ENCODE measurements at places on chromosomes 3 and 15.

GRCh38 chr3:150300388-150300787 lies 107.7 kb upstream of the TSC22D2 start:
- DNase-seq = no peak

GRCh38 chr3:13472286-13472685 lies 7.8 kb upstream of the HDAC11 start:
- no peak for DNase-seq

GRCh38 chr3:155391104-155391503 lies 97.6 kb upstream of the STRIT1 start:
- no peak for DNase-seq

- no peak for DNase-seq
Measured at GRCh38 chr3:22893644-22894325, 309.3 kb upstream of the UBE2E2 start.

GRCh38 chr15:68554721-68555678 lies 23.8 kb upstream of the CORO2B start:
- DNase-seq = no peak

DNA sequence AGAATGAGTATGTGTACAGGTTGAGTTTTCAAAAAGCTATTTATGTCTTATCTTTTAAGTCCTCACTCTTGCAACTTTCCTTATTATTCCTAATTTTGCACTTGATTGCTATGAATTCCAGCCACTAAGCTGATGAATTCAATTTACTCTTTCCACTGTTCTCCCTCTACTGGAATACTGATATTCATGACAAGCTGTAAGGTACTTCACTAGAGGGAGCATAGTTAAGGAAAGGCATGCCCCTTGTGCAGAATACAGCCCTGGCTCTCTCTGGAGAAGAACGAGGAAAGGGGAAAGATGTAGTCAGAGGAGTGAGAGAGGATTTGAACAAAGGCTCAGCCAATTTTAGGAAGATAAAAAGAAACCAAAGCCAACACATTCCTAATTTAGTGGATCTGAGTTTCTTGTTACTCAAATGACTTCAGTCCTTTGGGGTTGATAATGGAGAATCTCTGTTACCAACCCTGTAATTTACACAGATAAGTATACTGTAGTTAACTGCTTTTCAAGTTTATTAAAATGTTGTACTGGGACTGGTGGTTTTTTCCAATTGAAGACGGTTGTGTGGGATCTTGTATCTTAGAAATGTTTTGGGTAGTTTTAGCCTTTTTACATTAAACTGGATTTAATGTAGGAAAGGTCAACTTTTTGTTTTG lies 4.0 kb downstream of the SCAANT1 start:
- no peak for DNase-seq

DNA sequence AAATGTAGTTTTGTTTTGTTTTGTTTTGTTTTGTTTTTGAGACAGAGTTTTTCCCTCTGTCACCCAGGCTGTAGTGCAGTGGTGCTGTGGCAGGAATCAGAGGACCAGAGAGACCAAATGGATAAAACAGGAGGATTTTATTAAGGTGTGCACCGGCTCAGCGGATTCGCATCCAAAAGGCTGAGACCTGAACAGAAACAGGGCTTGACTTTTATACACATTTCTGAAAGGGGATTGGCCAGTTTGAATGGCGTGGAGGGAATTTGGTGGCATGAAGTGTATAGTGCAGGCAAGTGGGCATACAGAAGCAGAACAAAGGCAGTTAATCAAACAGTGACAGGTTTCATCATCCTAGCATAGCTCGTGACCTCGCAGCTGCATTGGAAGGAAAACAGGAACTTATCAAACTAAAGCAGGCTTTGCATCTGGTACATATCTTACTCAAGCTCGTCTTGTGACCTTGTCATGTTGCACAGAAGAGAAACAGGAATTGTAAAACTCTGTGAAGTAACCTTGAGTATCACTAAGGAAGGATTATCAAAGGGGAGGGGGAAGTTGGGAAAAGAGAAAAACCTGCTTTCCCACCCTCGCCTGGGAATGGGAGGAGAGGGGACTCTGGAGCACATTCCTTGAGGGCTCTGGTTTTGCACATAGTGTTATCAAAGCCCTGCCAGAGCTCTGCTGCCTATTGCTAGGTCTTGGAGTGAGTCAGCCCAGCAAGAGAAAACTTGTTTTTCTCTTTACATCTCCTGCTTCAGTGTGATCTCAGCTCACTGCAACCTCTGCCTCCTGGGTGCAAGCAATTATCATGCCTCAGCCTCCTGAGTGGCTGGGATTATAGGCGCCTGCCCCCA lies 38.5 kb downstream of the C3orf62 start:
- DNase-seq = no peak

GRCh38 chr15:79116771-79117170 lies 26.2 kb upstream of the RASGRF1 start:
- DNase-seq = no peak

GRCh38 chr15:94273826-94274225 lies 42.5 kb downstream of the MCTP2 start:
- no peak for DNase-seq

DNA sequence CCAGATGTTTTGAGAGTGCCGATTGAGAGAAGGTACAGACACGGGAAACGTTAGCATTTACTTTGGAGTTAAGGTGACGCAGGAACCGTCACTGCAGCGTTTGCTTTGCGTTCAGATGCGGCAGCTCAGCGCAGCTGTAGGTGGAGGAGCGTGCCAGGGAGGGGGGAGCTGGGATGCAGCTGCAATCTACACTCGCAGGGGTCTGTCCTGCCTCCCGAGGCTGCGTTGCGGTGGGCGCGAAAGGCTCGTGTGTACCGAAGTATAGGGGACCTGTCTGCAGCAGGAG lies 425 bp upstream of the FYTTD1 start:
- DNase-seq = no peak

GRCh38 chr3:113507501-113508067 lies 7.4 kb downstream of the SPICE1 start:
- no peak for DNase-seq

DNA sequence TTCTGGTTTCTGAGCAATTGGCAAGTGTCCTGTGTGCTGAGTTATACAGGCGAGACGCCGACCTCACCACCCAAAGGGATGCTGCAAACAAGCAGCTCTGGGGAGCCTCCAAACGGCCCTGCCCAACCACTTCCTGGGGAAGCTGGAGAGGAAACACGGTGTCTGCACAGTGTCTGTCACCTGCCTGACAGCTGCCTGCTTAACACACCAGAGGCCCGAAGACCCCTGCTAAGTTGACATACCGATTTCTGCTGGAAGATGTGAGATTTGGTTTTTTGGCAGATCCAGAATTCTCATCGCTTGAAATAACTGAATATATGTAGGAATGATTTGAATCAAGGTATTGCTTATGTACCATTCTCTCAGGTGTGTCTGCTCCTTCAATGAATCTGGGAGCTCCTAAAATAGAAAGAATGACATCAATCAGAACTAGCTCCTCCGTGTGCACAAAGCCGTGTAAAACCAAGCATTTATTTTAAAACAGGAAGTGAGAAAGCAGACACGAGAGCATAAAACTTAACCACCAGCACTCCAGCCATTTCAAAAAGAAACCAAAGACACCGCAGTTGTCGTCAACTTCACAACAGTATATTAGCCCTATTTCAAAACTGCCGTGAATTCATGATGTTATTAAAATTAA lies 27.2 kb downstream of the LRRC2 start:
- DNase-seq = peak; percentile 55

- no peak for DNase-seq
Measured at GRCh38 chr3:141331377-141332318, 36.7 kb upstream of the ZBTB38 start.

DNA sequence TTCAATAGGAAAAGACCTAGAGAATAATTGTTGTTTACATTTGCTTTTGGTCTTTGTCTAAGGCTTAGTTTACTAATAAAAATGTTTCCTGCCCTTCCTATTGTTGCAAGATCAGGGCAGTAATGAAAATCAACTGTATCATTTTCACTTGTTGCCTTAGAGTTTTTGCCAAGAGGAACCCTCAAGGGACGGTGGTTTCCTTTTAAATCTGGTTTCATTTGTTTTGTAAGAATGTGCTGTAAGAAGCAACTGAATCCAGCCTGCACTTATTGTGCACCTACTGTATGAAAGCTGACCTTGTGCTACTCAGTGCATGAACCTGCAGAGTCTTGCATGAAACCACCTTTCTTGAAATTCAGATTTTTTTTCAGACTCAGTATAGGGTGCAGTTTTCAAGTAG lies 5.3 kb downstream of the IGF1R start:
- DNase-seq = no peak

GRCh38 chr3:184598574-184598927 lies 37.0 kb downstream of the EPHB3 start:
- no peak for DNase-seq

GRCh38 chr3:117914540-117915100 lies 1120.0 kb downstream of the IGSF11 start:
- DNase-seq = no peak

DNA sequence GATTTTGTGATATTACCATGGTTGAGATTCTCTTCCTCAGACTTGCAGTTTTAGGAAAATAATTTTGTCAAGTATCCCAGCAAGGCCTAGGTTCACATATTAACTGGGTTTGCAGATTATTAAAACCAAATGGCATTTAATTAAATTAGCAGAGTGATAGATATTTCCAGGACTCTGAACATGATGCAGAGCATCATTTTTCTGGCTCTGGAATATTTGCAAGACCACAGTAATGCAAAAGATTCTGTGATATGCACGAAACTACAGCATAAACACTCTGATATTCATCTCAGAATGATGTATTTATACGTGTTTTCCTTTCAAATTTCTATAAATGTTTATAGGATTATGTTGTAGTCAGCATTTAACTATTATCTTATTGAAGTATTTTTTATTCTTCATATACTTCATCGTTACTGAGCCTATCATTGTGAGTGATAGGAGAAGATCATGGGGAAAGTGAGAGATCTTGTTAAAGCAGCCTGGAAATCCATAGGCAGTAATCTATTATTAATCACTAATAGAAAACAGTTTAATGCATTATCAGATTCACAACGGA lies 1245.6 kb downstream of the OTOL1 start:
- DNase-seq = no peak

- no peak for DNase-seq
Measured at GRCh38 chr15:83435782-83436181, 11.4 kb upstream of the SH3GL3 start.

GRCh38 chr3:35088943-35089342 lies 550.4 kb upstream of the ARPP21 start:
- DNase-seq = no peak

DNA sequence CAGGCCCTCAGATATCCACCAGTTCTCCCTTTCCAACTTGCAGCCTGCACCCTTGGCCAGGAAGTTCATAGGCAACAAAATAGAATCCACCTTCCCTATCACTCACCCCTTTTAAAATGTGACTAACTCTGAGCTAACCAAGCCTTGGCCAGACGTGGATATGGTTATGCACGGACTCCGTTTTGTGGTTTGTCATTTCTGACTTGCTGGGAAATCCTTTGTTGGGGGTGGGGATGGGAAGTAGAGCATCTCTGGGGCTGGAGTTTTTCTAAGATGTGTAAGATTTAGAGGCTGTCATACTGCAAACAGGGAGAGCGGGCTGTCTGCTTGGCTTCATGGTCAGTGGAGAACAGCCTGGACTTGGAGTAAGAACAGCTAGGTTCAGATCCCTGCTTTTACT lies 62.6 kb downstream of the SMAD3 start:
- DNase-seq = no peak

DNA sequence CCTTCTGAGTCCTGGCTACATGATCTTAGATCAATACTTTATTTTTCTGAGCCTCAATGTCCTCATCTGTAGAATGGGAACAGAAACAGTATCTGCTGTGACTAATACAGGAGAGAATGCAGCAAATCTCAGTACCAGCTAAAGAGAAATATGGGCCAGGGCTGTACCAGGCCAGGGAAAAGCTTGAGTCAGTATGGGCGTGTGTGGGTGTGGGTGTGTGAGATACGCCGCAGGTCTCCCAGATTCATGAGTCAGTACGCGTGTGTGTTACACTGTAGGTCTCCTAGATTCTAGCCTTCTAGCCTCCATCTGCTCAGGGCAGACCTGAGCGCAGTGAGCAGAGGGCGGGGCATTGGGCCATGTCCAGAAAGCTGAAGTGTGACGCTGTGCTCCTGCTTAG lies 15.2 kb downstream of the GNAI2 start:
- DNase-seq = no peak

- DNase-seq = no peak
Measured at GRCh38 chr3:143901105-143901504, 52.8 kb upstream of the SLC9A9 start.

GRCh38 chr3:105385819-105386508 lies 19.3 kb downstream of the ALCAM start:
- no peak for DNase-seq

- no peak for DNase-seq
Measured at GRCh38 chr3:171802590-171802956, 7.7 kb downstream of the PLD1 start.

GRCh38 chr15:46309914-46310313 lies 675.1 kb downstream of the SQOR start:
- no peak for DNase-seq

DNA sequence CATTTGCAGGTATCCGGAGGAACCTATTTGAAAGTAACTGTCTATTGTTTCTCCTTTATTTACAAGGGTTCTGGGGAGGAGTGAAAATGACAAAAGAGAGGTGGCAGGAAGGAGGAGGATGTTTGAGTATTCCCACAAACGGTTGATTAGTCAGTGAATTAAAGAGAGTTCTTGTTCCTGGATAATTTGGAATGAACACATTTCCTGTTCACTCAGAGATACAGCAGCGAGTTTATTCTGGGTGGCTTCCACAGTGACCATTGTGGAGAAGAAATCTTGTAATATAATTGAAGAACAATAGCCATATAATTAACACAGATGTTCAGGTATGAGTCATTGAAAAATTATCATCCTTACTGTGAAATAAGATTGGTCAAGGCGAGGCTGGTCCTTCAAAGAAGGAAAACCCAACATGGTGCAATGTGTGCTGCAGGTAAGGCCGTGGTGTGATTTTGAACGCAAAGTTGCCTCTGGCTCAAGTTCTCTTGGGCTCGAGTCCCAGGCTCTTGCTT lies 77.3 kb downstream of the NFKBIZ start:
- no peak for DNase-seq

DNA sequence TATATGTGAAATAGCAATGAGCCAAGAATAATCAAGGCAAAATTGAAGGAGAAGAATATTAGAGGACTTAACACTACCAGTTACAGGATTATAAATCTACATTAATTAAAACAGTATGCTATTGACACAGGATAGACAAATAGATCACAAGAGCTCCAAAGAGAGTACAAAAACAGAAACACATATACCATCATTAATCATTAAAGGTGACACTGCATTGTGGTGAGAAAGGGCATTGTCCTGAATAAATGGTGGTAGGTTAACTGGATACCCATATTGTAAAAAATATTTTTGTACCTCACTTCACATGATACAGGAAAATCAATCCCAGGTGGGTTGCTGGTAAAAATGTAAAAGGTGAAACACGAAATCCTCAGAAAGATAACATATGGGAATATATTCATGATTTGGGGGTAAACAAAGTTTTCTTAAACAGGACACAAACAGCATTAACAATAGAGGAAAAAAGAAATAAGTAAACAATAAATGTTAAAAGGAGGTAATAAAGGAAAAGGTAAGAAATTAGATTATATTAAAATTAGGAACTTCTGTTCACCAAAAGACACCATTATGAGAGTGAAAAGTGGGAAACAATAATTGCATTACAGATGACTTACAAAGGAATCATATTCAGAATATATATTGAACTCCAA lies 145.2 kb downstream of the THRB start:
- DNase-seq = no peak

- DNase-seq = no peak
Measured at GRCh38 chr3:54168451-54168850, 46.1 kb downstream of the CACNA2D3 start.

All from stimulated activated CD8-positive, alpha-beta memory T cell treated with anti-CD3 and anti-CD28 coated beads, Interleukin-7, amount 100 ng/mL, for 1 hour (primary cell).